ENCODE measurements at places on chromosomes 3 and 15.

DNA sequence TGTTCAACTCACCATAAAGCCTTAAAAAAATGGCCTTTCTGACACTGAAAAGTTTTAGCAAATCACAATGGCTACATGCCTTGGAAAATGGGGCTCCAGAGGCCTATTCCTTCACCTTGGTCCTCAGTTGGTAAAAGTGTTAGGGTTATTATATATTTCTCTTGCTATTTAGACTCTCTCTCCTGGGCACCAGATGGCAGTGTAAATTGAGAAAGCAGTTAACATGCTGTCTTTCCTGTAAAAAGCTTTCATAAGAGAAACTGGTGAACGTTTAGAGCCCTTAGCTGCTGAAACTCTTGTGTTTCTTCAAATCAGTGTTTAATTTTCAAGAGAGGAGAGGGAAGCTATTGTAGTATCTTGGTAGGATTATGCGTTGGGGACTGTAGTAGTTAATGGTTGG, 89.9 kb downstream of the LRTM1 start:
- DNase-seq: no peak

GRCh38 chr3:101758224-101758623, 20.8 kb upstream of the NXPE3 start:
- no peak for DNase-seq

GRCh38 chr15:52557274-52557641, 11.6 kb downstream of the ARPP19 start:
- no peak for DNase-seq

DNA sequence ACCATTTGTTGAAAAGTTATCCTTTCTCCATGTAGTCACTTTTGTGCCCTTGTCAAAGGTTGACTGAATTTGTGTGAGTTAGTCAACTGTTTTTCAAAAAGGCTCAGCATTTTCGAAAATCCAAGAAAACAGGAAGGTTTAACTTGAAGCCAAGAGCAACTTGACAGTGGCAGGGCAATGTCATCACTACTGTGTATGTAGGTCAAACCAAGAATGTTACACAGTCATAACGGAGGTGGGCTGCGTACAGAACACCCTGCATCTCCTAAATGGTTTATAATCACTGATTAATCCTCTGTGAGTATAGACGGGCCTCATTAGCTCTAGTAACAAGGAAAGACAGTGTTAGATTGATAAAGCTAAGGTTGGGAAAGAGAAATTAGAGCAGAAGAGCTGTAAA, 1064.9 kb downstream of the FHIT start:
- DNase-seq: no peak

GRCh38 chr15:71679793-71680353, 130.5 kb upstream of the NR2E3 start:
- DNase-seq: no peak

DNA sequence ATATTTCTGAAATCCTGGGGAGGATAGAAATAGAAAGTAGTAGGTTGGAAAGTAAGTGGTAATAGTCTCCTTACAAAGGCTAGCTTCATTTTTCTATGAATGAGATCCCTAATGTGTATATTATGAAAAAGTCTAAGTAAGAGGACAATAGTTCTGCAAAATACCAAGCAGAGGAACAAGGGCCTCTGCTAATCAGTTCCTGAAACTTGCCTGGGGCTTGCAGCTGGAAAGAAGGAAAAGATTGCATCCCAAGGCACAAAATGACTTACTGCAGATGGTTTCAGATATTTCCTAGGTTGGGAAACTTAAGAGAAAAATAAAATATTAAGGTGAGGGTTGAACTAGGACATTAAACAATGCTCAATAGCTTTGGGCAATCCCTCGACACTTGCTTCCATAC, 293.6 kb downstream of the GAP43 start:
- DNase-seq: no peak

GRCh38 chr3:145286937-145287336, 874.0 kb downstream of the PLOD2 start:
- no peak for DNase-seq

GRCh38 chr3:179840985-179841384, 188.1 kb downstream of the USP13 start:
- DNase-seq: peak; percentile 62

GRCh38 chr15:82916161-82916952, 36.2 kb downstream of the HOMER2 start:
- DNase-seq: no peak

GRCh38 chr3:38177181-38177580, 11.8 kb downstream of the OXSR1 start:
- no peak for DNase-seq

- no peak for DNase-seq
These were observed 678.1 kb upstream of the CCDC54 start for GRCh38 chr3:106699122-106699521.

- DNase-seq: no peak
These were observed 1.2 kb downstream of the TRIM71 start for GRCh38 chr3:32818970-32819511.

DNA sequence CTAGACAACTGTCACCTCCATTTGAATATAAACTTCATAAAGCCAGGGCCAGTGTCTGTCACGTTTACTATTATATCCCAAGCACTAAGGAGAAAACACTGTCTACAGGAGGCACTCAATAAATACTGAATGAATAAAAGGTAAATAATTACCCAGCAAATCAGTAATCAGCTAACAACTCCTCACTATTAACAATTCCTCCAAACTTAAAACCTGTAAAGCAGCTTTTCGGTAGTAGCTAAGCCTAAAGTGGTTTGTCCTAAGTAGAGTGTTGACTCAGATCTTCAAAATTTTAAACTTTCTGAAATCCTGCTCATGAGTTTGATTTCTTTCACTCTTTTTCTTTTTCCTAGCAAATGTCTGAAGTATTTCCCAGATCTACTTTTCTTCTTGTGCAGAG, 39.9 kb downstream of the C3orf80 start:
- DNase-seq: no peak

DNA sequence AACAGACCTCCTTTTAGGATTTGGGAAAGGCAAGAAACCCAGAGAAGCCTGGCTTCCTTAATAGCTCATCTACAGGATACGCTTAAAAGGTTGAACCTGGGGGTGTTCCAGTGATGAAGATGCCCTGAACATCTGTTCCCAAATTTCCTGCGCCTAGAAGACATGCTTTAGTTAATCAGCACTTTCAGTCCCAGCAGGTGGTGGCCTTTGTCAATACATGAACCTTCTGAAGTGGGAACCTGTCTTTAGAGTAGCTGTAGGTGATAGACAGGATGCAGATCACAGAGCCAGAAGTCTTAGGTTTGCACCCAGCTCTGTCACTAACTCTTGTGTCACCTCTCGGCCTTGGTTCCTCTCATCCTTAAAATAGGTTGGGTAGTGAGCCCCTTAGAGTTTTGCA, 149.7 kb upstream of the SYNPR start:
- no peak for DNase-seq

GRCh38 chr15:66947471-66947870, 117.9 kb upstream of the SMAD3 start:
- no peak for DNase-seq

- no peak for DNase-seq
These were observed 290.1 kb upstream of the CHRNA7 start for GRCh38 chr15:31740203-31740602.

DNA sequence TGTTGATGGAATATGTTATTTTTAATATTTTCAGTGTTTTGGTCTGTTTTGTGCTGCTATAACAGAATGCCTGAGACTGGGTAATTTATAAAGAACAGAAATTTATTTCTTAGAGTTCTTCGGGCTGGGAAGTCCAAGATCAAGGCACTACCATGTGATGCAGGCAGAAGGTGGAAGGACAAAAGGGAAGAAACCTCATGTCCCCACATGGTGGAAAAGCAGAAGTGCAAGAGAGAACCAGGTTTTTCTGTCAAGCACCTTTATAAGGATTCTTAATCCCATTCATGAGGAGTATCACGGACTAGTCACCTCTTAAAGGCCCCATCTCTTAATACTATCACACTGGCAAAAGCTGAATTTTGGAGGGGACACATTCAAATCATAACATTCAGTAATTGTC, 57.9 kb upstream of the EPHB3 start:
- no peak for DNase-seq

GRCh38 chr3:101643009-101643844, 33.7 kb downstream of the ZBTB11 start:
- no peak for DNase-seq

DNA sequence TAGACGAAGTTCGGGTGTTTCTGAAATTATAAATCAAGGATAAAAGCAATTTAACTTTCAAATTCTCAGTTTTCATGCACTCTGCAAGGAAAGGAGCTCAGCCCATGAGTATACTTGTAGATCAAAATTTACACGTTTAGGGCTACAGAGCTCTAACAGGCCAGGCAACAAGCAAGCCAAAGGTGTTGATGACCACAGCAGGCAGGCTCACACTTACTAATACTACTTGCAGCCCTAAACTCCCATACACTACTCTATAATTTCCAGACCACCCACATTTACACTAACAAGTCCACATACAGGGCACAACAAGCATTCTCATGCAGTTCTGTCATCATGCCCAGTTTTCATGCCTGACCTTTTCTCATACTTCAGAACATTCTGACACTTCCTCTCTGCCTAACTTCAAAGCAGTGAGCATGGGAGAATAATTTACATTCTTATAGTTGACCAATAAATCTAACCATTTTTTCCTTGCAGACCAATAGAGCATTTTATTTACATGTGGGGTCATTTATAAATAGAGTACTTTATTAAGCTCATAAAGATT, 124.7 kb upstream of the FRMD4B start:
- DNase-seq: no peak

DNA sequence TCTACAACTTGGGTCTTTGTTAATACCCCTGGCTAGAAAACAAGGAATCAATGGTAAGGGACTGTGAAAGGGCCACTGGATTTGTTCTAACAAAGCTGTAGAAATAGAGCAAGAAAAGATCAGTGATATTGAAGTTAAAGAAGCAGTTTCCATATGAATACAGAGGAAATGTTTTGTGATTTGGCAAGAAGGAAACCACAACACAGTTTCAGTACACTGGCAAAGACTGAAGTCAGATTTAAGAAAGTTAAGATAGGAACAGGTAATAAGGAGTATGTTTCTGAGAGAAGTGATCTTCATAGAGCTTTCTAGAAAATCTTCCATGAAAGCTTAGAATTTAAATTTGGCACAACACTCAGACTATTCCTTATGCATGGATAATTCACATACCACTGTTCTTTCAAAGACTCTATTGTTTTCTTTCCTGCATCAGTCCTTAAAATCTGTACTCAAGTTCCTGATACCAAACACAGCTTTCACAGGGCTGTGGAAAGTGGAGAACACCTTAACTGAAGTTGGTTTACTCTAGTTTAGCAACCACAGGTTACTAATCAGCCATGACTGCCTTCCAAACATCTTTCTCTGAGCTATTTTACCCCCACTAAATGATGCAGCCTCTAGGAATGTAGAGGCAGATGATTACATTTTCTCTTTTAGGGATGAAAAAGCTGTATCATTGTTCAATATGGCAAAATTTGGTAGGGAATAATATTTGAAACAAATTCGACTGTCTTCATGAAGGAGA, 32.4 kb upstream of the ALCAM start:
- DNase-seq: no peak

DNA sequence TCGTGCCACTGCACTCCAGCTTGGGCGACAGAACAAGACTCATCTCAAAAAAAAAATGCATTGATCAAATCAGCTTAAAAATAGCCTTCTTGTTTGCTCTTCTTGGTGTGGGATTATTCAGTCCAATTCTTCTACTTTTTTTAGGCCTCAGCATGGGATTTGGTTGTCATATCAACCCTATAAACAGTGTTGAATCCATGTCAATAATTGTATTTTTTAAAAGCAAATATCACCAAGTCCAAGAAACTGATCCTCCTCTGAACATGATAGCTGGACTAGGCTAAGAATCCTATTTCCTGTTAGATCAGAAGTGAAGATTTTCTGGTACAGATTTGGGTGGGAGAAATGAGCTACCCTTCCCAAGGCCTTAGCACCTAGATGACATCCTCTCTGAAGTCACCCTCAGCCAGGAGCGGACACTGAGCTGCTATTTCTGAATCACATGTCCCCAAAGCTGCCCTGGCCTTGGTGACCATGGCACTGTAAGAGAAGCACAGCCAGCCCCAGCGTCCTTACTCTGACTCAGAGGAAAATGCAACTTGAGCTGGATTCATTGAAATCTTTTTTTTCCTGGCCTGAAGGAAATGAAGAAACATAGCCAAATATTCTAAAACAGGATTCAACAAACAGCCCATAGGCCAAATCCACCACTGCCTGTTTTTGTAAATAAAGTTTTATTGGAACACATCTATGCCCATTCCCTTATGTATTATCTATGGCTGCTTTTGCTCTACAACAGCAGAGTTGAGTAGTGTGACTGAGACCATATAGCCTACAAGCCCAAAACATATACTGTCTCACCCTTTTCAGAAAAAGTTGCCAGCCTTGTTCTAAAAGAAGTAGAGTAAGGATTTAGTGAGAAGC, 215.9 kb upstream of the CTDSPL start:
- no peak for DNase-seq

- DNase-seq: no peak
These were observed 23.4 kb upstream of the SLC41A3 start for GRCh38 chr3:126107203-126107939.

GRCh38 chr3:178603735-178604134, 67.5 kb downstream of the KCNMB2 start:
- DNase-seq: no peak

GRCh38 chr3:177606891-177607290, 409.6 kb upstream of the TBL1XR1 start:
- DNase-seq: no peak

- DNase-seq: no peak
These were observed 12.4 kb downstream of the GLCE start for GRCh38 chr15:69172847-69173246.

- no peak for DNase-seq
These were observed 196.8 kb downstream of the PLCL2 start for GRCh38 chr3:17081520-17081919.

- DNase-seq: no peak
These were observed 89.2 kb upstream of the SNRPA1 start for GRCh38 chr15:101384276-101384675.

- no peak for DNase-seq
These were observed 151.3 kb downstream of the XXYLT1 start for GRCh38 chr3:195119461-195120266.

- no peak for DNase-seq
These were observed 15.5 kb upstream of the ACAP2 start for GRCh38 chr3:195458316-195458717.

GRCh38 chr3:52520141-52520667, 13.5 kb downstream of the NT5DC2 start:
- DNase-seq: no peak

DNA sequence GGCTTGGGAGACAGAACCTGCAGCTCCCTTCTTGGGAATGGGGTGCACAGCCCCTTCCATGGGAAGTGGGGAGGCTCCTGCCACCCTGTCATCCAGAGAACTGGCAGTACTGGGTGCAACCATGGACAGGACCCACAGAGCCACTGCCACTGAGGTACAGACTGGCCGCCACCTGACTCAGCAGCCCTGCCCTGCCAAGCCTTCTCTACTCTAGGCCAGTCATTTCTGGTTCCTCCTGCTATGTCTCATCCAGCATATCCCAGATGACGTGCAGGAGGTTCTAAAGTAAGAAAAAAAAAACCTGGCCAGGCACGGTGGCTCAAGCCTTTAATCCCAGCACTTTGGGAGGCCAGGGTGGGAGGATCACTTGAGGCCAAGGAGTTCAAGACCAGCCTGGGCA, 76.9 kb upstream of the RPL32 start:
- DNase-seq: no peak
